ENCODE measurements at places on chromosomes 1 and 21.

- DNase-seq = no peak
Measured at GRCh38 chr1:219966071-219966349, 37.7 kb upstream of the SLC30A10 start.

DNA sequence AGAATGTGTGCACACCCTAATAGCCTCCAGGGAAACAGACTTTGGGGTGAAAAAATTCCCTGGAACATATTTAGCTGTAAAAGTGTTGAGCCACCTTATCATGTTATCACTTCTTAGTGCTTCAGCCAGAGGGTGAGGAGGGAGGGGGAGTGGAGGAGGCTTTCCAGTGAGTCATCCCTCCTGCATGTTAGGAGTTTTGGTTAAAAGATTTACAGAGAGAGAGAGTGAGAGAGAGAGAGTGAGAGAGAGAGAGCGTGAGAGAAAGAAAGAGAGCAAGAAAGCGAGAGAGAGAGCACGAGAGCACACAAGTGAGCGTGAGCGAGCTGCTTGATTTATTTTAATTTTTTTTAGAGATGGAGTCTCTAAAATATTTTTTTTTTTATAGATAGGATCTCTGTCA lies 13.5 kb upstream of the CACNA1E start:
- no peak for DNase-seq

DNA sequence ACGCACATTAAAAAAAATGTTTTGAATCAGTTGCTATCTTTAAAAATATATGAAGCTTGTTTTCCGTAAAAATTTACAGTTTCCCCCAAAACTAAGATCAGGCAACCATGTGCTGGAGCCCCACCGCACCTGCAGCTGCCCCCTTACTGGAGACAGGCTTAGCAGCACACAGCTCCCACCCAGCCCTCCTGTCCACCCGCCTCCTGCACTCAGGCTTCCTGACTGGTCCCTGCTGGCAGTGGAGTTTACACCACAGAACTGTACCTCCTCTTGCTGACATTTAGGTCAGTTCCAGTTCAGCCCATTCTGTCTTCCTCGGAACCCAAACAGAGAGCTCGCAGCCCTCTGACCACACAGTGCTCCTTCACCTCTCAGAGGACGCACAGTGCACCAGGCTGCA lies 2.1 kb downstream of the GPR161 start:
- DNase-seq = no peak

- no peak for DNase-seq
Measured at GRCh38 chr21:45736042-45736689, 92.6 kb downstream of the PCBP3 start.

DNA sequence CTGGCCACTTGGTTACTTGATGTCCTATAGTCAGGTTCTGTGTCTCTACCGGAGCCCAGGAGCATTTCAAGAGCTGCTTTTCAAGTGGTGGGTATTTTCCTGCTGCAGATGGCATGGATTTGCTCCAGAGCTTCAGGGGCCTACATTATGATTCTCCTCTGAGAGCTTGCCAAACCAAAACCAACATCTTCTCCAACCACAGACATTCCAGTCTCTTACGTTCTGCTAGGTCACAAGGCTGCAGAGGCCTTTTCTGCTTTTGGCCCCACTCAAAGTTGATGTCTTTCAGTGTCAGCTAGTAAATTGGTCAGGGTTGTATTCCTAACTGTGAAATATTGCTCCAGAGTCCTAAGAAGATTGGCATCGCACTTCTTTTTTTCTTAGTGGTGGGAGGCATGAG lies 14.7 kb upstream of the AQP10 start:
- DNase-seq = no peak

DNA sequence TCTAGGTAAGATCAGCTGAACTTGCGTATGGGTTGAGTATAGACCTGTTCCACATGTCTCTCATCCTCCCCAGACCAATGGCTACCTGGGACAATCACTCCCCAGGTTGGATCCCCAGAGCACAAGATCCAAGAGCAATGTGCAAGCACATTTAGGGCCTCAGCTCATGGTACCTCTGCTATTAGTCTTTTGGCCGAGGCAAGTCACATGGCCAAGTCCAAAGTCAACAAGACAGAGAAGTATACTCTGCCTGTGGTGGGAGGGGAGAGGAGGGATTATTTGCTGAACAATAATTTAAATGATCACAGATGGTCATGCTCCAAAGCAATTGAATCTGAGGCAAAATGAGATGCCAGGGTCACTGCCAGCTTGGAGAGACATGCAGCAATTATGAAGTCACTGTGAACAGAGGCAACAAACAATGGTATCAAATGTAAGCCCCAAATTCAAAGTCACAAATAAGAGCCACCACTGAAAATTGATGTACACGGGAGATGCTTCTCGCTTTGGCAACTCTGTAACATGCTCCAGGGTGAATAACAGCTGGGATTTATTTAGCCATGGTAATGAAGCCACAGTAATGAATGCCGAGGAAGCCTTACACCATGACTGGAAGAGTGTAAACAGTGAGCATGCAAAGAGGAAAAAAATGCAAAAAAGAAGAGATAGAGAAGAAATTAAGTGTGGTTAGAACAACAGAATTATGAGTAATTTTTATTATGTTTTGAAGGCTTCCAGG lies 149.1 kb downstream of the ZNF281 start:
- no peak for DNase-seq

DNA sequence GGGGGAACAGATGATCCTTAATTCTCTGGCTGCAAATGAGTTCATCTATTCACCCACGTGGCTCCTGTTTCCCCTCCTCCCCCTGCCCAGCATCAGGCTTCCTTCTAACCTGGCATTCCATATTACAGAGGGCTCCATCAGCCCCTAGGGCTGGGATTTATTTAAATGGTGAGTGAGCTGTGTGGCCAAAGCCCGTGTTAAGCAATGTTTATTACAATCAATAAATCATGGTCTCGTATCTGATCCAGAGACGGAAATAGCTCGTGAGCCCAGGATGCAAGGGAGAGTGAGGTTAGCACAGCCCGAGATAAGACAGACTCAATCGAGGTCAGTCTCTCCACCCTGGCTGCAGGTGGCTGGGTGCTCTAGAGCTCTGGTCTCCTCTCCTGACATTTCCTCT lies 43.1 kb upstream of the IGSF21 start:
- no peak for DNase-seq

DNA sequence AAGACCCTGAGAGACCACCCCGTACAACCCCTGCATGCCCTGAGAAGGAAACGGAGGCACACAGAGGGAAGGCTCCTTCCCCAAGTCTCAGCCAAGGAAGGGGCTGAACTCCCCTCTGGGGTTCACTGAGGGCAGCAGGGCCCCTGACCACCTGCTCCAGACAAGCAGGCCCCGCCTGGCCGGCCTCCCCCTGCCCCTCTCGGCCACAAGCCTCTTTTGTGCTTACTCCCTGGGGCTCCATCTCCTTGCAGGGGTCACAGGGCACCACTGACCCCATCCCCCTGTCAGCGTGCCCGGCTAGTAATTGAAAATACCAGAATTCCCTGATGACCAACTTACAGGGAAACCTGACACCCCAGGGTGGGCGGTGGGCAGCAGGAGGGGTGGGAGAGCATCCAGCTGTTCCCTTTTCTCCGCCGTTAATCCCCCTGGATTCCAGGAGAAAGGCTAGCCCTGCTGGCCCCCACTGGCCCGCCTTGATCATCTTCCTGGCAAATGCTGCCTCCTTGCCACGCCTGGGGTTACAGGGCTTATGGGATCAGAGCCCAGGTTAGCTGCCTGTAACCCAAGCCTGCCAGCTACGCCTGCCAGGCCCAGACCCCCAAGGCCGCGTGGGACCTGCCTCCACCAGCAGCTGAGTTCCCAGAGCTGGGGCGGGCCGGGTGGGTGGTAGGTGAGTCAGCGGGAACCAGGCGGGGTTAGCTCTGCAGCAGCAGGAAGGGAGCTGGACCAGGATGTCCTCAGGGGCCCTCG lies 96.1 kb downstream of the LACTBL1 start:
- DNase-seq = no peak

DNA sequence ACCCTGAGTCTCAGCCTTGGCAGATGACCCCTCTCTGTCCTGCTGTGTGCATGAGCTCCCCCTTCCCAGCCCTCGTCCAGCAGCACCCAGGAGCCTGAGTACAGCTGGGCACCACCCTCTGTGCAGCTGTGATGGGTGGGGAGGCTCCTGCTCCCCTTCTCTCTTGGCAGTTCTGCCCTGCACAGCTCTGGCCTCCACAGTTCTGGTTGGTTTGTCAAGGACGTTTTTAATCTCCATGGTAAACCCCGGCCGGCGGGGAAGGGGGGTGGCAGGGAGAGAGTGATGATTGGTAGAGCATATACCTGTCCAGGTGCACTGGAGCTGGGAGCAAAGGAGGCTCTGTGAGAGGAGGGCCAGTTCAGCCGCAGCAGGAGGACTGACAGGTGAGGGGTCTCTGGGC lies at the start of gene CLCNKA:
Gene CLCNKA, plus strand, starts transcription at position 356 of the 400 bp plus-strand sequence. CDS start 584 bp downstream, outside the sequence.
- DNase-seq = no peak

DNA sequence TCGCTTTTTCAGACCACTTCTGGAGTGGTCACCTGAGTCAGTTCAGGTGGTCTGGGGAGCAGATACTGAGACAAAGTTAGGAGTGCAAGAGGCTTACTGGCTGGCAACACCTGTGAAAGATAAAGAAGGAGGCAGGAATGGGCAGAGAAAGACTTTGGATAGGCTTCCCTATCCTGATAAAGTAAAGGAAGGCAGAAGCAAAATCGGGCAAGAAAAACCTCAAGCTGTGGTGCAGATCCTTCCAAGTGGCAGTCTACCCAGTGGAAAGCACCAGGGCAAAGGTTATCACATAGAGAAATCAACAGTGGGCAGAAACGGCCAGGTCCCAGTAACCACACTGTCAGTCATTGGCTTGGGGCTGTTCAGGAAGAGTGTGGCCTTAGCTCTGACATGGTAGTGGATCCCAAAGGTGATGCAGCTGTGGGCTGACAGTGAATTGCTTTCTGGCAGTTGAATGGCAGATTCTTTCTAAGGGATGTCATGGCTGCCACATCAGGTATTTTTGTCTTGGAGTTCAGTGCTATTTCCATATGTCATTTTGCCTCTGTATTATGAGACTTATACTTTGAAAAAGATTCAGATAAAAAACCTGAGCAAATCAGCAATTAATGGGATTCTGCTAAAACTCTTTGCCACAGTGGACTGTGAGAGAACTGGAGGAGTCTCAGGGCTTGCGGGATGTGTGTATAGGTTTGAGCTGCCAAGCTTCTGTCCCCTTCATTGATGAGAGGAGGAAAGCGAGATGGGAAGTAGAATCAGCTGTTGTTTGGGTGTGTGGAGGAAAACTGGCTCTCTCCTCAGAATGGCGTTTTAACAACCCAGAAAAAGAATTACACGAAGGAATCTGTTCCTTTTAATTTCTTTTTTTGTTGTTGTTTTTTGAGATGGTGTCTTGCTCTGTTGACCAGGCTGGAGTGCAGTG lies 8.1 kb upstream of the CGN start:
- no peak for DNase-seq

GRCh38 chr1:32032275-32032615 lies 18.6 kb downstream of the KHDRBS1 start:
- no peak for DNase-seq

DNA sequence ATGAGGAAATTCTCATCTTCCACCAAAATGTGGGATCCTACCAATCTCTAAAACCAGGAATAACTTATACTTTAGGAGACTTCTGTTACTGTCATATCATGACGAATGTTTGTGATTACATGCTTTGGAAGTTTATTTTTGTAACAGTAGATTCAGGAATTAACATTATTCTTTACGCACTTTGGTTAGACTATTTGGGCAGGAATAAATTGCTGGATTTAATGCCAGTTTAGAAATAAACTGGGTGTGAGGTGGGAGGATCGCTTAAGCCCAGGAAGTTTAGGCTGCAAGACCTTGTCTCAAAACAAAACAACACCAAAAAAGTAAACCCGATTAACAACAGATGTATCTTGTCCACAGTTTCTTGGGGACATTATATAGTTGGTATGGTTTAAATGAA lies 52.1 kb downstream of the MIGA1 start:
- DNase-seq = no peak

- no peak for DNase-seq
Measured at GRCh38 chr1:85125891-85126290, 74.9 kb downstream of the SYDE2 start.

- no peak for DNase-seq
Measured at GRCh38 chr1:23149114-23149513, 19.5 kb downstream of the LUZP1 start.

DNA sequence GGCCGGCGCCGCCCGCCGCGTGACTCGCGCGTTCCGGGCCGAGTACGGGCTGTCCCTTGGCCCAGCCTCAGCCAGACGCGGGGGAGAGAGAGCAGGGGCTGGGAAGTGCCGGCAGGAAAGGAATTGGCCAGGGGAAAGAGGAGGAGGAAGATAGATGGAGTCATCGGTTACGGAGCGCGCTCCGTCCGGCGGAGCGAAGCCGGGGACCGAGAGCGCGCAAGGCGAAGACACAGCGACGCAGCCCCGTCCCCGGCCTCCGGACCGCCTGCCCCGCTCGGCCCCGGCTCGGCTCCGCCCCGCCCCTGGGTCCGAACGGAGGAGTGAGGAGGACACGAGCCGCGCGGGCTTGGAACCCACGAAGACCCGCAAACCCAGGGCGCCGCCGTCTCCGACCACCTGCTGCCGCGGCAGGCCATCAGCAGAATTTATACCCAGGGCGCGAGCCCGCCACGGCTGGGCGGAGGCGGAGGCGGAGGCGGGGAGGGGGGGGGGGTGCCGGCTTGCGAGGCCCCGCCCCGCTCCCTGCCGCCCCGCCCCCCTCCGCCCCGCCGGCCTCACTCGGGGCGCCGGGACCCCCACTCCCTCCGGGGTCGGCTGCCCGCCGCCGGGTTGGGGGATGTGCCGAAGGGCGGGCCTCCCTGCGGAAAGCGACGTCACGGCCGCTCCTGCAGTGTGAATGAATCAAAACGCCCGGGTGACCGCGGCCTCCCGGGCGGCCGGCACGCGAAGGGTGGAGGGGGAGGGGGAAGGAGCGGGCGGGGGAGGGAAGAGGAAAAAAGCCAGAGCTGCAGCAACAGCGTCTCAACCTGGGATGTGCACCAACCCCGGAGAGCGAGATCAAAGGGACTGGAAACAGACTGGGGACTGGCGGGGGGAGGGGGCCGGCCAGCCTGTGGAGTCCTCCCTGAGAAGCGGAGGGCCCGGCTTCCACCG lies at the start of gene LHX4:
Gene LHX4, plus strand, starts transcription at position 782 of the 933 bp plus-strand sequence. CDS start 266 bp downstream, outside the sequence.
- peak; percentile 43 for DNase-seq

DNA sequence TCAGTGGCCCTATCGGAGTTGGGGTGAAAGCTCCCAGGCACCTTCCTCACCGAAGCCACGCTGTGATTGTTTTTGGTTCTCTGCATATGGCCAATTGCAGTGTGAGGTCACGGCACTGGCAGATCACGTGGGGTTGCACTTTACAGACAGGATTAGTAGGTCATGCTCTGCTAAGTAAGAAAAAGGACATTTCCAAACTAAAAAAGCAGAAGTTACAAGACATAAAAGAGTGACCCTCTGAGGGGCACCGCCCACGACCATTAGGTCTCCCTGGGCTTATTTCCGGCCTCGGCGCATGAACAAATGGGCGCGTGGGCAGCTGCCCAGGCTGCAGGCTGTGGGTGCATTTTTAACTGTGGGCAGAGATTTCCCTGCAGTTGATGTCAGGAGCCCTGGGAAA lies 2.0 kb downstream of the CAPN9 start:
- no peak for DNase-seq

GRCh38 chr21:42997053-42997452 lies 22.7 kb downstream of the PKNOX1 start:
- DNase-seq = no peak

- no peak for DNase-seq
Measured at GRCh38 chr1:33805988-33806387, 57.9 kb upstream of the HMGB4 start.

Measured in CD4-positive, alpha-beta T cell treated with Interleukin-17A for 4 hours (primary cell).